ENCODE measurements at places on chromosomes 7 and 10.
A peak's percentile ranks its signal among the peaks of the same experiment; 100 is the strongest.

DNA sequence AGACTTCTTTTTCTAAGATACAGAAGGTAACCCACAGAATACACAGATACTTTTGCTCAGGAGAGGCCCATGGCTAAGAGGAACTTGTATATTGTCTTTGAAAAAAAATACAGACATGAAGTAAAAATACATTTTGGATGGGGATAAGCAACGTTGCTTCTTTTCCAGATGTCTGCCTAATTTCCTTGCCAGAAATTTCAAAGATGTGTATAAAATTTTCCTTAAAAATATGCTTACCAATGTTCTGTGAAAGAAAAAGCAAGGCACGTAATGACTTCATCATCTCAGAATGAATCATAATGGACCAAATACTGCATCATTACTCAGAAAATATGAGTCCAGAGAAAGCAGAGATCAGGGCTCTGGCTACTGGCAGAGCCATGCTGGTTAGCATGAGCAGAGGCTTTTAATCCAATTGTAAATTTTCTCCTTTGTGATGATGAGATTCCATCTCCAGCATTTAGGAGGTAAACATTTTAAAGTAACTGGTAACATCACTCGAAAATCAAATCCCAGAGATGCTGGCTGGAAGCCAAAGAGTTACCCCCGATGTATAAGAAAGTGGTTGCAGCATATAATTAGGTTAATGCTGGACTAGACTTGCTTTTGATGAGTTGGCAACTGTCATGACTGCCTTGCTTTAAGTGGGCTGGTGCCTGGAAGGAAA lies 272.5 kb downstream of the SEMA3A start:
- no peak for DNase-seq

- no peak for DNase-seq
Observed at GRCh38 chr10:132299371-132300336, 8.1 kb downstream of the STK32C start.

- DNase-seq, result no peak
Observed at GRCh38 chr7:96870185-96870584, 135.2 kb upstream of the DLX6 start.

DNA sequence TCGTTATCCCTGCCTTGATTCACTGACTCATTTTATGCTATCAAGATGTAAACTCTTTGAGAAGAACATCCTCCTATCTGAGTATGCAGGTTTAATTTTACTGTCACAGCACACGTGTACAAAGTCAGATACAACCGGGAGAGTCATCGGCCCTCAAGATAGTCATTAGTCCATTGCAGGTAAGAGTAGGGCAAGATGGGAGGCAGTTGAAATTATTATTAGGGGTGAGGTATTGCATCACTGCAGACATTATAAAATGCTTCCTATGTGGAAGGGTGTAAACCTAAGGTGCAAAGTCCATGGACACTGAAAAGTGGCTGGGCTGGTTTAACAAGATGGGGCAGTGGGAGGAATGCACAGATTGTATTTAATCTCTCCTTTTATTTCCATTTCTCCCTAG lies 113.7 kb downstream of the ARL4A start:
- no peak for DNase-seq

DNA sequence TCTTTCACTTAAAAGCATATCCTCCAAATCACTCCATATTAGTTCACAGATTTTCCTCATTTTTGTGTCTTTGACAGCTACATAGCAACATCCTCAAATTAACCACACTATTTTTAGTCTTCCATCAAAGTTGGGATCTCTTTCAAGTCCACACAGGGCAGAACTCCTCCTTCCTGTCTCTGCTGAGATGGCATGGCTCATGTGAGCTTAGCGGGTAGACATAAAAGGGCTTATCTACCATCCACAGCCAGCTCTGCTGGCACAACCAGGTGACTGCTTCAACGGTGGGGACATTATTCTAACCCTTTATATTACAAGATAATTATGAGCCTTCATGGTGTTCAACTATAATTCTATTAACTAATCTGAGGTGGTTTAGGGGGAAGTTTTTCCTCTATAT lies 35.5 kb downstream of the ICA1 start:
- no peak for DNase-seq

- no peak for DNase-seq
Observed at GRCh38 chr7:70712942-70713341, 419.0 kb upstream of the GALNT17 start.

- peak; percentile 4 for DNase-seq
Observed at GRCh38 chr10:15718694-15719048, 1.1 kb downstream of the ITGA8 start.

GRCh38 chr7:100670074-100670473 lies 3.5 kb upstream of the GNB2 start:
- DNase-seq, result no peak

DNA sequence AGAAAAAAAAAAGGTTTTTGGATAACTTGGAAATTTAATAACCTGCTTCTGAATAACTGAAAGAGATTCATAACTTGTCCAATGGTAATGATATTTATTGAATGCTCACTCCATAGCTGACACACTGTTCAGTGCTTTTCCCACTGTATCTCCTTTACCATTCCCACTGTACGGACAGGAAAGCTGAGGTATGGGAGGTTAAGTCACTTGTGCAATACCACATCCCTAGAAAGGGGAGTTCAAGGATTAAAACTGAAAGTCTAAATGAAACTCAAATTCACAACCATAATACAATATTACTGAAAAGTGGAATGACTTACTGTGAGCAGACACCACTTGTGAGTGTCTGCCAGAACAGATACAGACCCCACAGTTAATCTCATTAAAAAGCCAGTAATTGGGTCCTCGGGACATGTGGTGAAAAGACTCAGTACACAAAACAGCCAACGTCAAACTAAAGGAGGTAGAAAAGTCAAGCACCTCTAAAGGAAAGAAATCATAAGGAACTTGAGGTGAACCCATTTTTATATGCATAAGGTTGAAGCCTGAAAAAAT lies 13.8 kb upstream of the RHOBTB1 start:
- DNase-seq, result no peak

- DNase-seq, result no peak
Observed at GRCh38 chr7:99623702-99624447, 7.1 kb downstream of the ZSCAN25 start.

DNA sequence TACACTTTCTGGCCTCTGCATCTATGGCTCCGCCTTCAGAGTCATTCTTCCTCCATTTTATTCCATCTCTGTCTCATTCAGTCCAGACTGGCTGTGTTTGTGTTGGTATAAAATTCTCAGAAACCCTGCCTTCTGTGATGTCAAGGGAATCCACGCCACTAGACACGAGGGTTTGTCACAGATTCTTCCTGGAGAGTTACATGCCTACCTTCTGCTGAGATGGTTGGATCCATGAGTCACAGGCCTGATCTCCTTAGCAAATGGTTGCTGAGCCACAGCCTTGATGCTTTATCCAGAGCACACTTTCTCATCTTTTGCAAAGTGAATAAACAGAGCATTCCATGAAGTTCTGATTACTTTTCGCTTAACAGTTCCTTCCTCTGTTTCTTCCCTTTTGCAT lies 35.9 kb upstream of the TSPAN33 start:
- DNase-seq, result no peak

GRCh38 chr10:127612-128432 lies 7.4 kb upstream of the ZMYND11 start:
- DNase-seq, result peak; percentile 18

- no peak for DNase-seq
Observed at GRCh38 chr7:41869997-41870396, 167.1 kb upstream of the INHBA start.

DNA sequence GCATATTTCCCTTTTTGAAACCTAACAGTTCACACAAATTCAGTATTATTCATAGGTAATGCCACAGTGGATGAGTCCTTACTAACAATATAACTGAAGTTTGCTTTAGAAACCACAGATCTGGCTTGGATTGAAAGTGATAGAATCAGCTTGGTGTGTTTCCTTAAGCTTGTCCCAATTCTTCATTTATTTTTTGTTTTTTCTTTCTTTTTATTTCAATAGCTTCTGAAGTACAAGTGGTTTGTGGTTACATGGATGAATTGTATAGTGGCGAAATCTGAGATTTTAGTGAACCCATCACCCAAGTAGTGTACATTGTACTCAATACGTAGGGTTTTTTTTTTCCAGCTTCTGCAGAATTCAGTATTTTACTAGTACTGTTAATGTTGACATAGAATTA lies 518.2 kb upstream of the SEMA3D start:
- DNase-seq, result no peak

GRCh38 chr7:137695942-137696341 lies 150.8 kb downstream of the DGKI start:
- no peak for DNase-seq

DNA sequence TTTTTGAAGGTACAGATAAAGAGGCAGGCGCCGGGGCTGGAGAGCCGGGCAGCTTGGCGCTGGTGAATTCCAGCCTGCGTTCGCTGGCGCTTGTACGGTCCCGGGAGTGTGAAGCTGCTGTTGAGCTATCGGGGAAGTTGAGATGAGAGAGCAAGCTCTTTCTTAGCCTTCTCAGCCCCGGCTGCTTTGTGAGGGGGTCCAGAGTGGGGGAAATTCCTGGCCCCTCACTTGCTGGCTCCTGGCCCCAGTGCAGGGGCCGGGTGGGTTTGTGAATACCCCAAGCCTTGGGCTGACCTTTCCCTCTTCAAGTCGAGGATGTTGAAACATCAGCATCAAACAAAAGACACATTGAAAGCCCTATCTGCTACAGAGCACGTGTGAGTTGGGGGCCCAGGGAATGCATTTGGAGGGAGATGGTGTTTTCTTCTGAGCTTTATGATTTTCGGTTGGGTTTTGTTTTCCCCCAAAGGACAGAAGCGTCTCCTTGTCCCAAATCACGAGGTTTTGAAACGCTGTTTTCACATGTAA lies 2.7 kb downstream of the ZMIZ1 start:
- DNase-seq, result no peak

DNA sequence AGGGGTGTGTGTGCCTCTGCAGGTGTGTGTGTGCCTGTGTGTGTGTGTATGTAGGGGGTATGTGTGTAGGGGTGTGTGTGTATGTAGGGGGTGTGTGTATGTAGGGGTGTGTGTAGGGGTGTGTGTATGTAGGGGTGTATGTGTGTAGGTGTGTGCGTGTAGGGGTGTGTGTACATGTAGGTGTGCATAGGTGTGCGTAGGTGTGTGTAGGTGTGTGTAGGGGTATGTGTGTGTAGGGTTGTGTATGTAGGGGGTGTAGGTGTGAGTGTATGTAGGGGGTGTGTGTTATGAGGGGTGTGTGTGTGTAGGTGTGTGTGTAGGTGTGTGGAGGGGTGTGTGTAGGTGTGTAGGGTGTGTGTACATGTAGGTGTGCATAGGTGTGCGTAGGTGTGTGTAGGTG lies 48.6 kb upstream of the PSMG3 start:
- no peak for DNase-seq

GRCh38 chr10:18822156-18822555 lies 162.9 kb downstream of the ARL5B start:
- DNase-seq, result peak; percentile 51

DNA sequence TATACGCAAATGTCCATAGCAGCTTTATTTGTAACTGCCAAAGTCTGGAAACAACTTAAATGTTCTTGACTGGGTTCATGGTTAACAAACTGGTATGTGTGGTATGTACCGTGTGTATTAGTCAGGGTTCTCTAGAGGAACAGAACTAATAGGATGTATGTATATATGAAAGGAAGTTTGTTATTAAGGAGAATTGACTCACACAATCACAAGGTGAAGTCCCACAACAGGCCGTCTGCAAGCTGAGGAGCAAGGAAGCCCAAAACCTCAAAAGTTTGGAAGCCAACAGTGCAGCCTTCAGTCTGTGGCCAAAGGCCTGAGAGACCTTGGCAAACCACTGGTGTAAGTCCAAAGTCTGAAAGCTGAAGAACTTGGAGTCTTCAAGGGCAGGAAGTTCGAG lies 66.8 kb downstream of the TMEM168 start:
- DNase-seq, result no peak

GRCh38 chr10:122648599-122649428 lies 50.8 kb downstream of the C10orf120 start:
- peak; percentile 79 for DNase-seq

- no peak for DNase-seq
Observed at GRCh38 chr10:49512121-49512809, 26.7 kb downstream of the ERCC6 start.

GRCh38 chr10:76969366-76969948 lies 668.2 kb downstream of the KCNMA1 start:
- DNase-seq, result no peak

GRCh38 chr10:54120806-54121205 lies 680.2 kb downstream of the PCDH15 start:
- DNase-seq, result no peak

DNA sequence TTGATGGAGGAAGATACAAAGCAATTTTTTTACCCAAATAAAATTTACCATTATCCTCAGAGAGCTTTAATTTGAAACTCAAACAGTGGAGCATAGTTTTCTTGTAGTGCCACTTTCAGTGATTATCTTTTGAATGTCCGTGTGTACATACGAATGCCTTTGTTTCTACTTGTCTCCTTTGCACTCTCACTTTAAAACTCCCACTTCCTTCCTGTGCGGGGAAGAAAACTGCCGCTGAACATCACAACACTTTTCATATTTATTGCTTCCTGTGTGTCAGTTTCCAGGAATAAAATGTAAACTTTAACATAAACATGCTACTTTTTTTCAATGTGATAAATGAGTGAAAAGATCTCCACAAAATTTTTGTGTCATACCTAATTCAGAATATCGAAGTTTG lies 102.4 kb downstream of the SEMA3A start:
- no peak for DNase-seq

GRCh38 chr7:152086513-152086912 lies 61.0 kb downstream of the GALNT11 start:
- DNase-seq, result no peak

DNA sequence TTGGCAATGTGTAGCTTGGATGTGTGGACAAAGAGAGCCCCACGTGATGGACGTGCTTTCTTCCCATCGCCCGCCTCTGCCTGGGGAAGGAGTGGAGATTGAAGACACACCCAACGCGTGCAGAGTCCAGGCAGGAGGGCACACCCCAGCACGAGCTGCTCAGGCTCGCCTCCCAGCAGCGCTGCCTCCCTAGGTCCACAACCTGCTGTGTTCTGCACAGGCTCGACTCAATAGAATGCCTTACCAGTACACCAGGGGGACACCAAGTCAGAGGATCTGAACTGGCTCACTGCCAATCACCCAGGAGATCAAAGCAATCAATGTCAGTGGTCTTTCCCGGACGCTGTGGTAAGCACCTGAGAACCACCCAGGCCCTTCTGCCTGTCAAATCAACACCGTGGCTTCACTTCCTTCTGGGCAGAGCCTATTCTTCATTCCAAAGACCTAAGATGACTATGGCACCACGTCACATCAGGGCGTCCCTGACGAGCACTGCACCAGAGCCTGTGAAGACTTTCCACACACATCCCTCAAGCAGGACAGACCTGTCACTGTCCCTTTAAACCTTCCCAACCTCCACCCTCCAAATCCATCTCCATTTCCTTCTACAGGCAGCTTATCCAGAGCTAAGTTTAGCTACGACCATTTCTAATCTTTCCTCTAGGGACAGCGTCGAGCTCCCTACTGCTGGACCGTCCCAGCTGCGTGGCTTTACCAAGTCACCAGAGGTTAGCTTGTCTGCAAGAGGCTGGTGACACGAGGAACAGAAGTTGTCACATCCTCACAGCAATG lies 72.3 kb downstream of the AMZ1 start:
- DNase-seq, result peak; percentile 27

GRCh38 chr10:121414366-121415062 lies 183.7 kb downstream of the FGFR2 start:
- DNase-seq, result no peak
